ENCODE measurements at places on chromosomes 1 and 21.

DNA sequence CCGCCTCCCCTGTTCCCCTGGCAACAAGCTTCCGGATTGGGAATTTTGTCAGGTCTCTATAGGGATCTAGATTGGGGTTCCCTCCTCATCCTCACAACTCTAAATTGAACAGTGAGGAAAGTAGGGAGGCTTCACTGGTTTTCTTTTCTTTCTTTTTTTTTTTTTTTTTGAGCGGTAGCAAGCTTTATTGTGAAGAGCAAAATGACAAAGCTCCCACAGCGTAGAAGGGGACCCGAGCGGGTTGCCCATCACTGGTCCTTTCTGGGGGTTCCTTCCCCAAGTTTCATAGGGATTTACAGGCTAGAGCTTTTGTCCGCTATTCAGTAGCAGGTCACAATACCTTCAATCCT, 10.3 kb downstream of the ARHGEF2 start:
- no peak for DNase-seq

- peak; percentile 82 for DNase-seq
Measured at GRCh38 chr1:153626904-153627714, at the start of gene S100A13. TSS of gene S100A13 (minus strand) at chr1:153627505. CDS start at chr1:153626472, 1,033 bp downstream.

DNA sequence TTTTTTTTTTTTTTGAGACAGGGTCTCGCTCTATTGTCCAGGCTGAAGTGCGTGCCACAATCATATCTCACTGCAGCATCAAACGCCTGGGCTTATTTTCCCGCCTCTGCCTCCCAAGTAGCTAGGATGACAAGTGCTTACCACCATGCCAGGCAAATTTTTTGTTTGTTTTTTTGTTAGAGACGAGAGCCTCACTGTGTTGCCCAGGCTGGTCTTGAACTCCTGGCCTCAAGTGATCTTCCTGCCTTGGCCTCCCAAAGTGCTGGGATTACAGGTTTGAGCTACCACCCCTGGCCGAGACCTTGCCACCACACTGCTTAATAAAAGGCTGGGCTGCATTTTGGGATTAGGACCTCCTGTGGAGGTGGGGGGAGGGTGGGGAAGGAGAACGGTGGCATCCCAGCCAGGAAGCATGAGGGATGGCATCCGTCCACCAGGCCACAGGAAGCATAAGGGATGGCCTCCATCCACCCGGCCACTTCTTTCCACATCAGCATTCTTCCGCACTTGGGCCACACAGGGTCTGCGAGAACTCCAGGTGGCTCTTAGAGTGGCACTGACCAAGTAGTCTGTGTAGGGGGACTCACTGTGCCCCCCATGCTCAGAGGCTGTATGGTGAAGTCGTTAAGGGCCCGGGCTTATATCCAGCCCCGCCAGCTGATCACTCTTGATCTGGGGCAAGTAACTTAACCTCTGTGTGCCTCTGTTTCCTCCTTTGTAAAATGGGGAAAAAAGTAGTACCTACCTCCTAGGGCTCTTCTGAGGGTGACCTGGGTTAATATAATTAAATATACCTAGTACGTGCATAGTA, 75.0 kb downstream of the GALNT2 start:
- DNase-seq, result no peak

DNA sequence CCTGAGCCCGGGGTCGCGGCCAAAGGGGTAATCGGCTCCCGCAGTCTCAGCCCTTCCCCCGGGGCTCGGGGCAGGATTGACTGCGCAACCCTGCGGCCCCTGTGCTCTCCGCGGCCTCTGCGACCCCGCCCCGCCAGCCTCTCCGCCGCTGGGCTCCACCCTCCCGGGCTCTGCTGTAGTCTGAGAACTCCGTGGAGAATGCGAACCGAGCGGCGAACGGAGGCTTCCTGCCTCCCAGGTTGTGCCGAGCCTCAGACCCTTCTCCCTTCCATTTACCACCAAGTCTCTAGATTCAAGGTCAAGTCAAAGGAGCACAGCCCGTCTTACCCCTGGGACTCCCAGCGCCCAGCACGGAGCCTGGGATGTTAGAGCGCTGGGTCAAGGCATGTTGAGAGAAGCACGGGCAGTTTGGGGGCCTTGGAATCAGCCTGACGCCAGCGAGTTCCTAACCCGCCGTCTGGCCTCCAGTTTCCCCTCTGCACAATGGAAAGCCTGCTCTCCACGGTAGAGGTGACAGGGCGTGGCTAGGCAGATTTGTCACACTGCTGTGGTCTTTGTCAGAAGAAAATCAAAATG, 3.0 kb downstream of the ATP2B4 start:
- no peak for DNase-seq

DNA sequence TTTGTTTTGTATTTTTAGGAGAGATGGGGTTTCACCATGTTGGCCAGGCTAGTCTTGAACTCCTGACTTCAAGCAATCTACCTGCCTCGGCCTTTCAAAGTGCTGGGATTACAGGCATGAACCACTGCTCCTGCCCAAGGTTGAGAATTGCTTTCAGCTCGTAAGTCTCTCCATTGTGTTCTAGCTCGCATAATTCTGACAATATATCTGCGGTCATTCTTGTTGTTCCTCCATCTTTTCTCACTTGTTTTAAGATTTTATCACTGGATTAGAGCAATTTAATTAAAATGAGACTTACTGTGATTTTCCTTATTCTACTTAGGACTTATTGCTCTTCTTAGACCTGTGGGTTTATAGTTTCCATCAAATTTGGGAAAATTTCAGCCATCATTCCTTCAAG, 102.9 kb downstream of the AHCTF1 start:
- no peak for DNase-seq

DNA sequence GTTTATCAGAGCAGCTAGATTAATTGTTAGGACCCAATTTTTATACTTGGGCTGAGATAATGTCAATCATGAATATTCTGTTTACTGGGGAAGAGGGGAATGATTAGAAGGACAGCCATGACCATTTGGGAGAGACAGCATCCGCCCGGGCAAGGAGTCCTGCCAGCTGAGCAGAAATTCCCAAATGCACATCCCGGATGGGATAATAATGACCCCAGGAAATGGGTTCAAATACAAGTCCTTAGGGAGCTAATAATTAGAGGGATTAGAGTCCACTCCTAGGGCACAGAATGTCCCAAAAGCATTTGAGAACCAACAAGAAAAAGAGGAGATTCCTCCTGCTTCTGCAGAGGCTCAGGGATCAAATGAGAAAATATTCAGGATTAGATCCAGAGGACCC, 115.9 kb downstream of the LRRC53 start:
- no peak for DNase-seq

DNA sequence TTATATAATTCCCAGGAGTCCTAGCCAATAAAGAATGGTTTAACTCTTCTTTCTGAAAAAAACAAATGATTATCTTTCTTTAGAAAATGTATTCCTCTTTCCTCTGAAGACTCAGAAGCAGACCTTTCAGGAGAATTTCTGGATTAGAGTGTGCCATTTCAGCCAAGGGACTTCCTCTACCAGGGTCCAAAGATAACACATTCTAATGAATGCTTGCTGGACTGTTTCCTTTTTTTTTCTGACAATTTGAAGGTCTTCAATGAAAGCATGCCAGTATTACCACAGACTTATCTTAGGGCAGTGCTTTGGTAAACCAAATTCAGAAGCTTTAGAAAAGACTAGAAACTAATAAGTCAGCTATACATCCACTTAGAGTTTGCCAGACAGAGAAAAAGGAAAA, 80.5 kb downstream of the RERE start:
- DNase-seq, result no peak

GRCh38 chr1:214542275-214543199, 8.9 kb downstream of the PTPN14 start:
- DNase-seq, result no peak

- DNase-seq, result no peak
Measured at GRCh38 chr1:242871471-242872030, 347.1 kb upstream of the PLD5 start.

GRCh38 chr1:42931911-42932422, 26.7 kb downstream of the SLC2A1 start:
- no peak for DNase-seq

- no peak for DNase-seq
Measured at GRCh38 chr1:89631816-89632656, 884 bp upstream of the LRRC8C start.

DNA sequence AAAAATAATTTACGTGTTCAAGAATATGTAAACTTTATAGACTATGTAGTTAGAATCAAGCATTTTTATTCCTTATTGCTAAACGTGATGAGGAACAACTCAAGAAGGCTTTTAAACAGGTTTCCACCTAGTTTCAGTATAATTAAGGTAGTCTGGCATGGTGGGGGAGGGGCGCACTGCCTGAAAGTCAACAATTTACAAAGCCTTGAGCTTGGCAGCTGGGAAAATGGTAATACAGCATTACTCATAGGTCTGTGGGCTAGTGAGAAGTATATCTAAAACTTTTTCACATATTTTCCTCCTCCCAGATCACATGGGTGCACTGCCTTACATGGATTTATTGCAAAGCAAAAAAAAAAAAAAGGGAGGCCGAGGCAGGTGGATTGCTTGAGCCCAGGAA, 75.2 kb downstream of the EVI5 start:
- DNase-seq, result peak; percentile 34

Measured in RWPE1 (cell line).